Activated T-helper 17 cell treated with anti-CD3 and anti-CD28 coated beads, Interleukin-2, amount 50 U/mL, for 72 hours (primary cell): ENCODE measurements at places on chromosomes 6 and 20. TPM values are rescaled to one million over a fixed set of nuclear protein-coding genes. Genes with fewer than 3 reads are reported as not detected.

DNA sequence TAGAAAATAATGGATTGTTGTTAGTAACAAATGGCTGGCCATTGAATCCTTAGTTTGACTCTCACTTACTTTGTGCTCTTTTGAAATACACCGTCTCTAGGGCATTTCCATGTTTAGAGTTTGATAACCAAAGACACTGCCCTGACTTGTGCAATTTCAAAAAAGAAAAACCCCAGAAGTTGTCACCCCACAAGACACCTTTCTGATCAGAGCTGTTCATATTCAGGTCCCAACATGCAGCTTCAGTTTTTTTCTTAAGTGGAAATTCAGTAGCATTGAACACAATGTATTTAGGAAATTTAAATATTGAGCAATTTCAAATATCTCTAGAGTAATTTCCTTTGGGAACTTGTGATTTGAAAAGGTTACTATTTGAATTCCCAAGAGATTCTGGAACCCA is 19.4 kb downstream of the CRYBG1 start:
- no peaks in the 10 kb centered on the region for H3K36me3 ChIP-seq
- no peaks in the 10 kb centered on the region for H3K4me1 ChIP-seq
- H3K4me3 ChIP-seq, result no peak overlapping the region
- H3K27me3 ChIP-seq, result peaks cover 19% of the 10 kb centered on the region

GRCh38 chr6:5442916-5443315 is 181.6 kb downstream of the FARS2 start:
- ATAC-seq, result no peak
- H3K4me3 ChIP-seq, result no peak overlapping the region
- H3K36me3 ChIP-seq, result no peaks in the 10 kb centered on the region
- H3K27me3 ChIP-seq, result no peaks in the 10 kb centered on the region
- peaks cover 5% of the 10 kb centered on the region for H3K4me1 ChIP-seq

GRCh38 chr6:146968041-146968760 is 236.0 kb upstream of the STXBP5 start:
- H3K4me3 ChIP-seq, result no peak overlapping the region
- H3K36me3 ChIP-seq, result no peaks in the 10 kb centered on the region
- no peaks in the 10 kb centered on the region for H3K4me1 ChIP-seq
- no peak for ATAC-seq

GRCh38 chr6:166750108-166750793 is 123.2 kb upstream of the RPS6KA2 start:
- no peak for ATAC-seq
- H3K27me3 ChIP-seq, result no peaks in the 10 kb centered on the region
- H3K4me1 ChIP-seq, result peaks cover 5% of the 10 kb centered on the region
- no peak overlapping the region for H3K4me3 ChIP-seq
- no peaks in the 10 kb centered on the region for H3K36me3 ChIP-seq
- H3K27ac ChIP-seq, result no peak overlapping the region

The SLC32A1 gene
- total RNA-seq, result 0.11 TPM

The RFX6 gene
- total RNA-seq, result not detected

The TBC1D20 gene
- total RNA-seq, result 21.9 TPM

- no peaks in the 10 kb centered on the region for H3K4me1 ChIP-seq
- H3K4me3 ChIP-seq, result no peak overlapping the region
- H3K27ac ChIP-seq, result no peak overlapping the region
- H3K27me3 ChIP-seq, result no peaks in the 10 kb centered on the region
- no peak for ATAC-seq
These were observed 25.5 kb upstream of the PRL start for GRCh38 chr6:22322103-22323030.

DNA sequence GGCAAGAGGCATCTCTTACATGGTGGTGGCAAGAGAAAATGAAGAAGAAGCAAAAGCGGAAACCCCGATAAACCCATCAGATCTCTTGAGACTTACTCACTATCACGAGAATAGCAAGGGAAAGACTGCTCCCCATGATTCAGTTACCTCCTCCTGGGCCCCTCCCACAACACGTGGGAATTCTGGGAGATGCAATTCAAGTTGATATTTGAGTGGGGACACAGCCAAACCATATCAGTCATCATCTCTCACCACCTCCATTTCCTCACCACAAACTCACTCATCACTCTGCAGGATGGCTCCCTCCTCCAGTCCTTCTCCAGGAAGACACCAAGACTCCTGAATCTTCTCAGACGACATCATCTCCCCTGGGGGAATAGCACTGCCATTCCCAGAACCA is 25.8 kb upstream of the SLC16A10 start:
- no peak overlapping the region for H3K27ac ChIP-seq
- no peaks in the 10 kb centered on the region for H3K36me3 ChIP-seq
- no peak overlapping the region for H3K4me3 ChIP-seq
- H3K27me3 ChIP-seq, result no peaks in the 10 kb centered on the region

The ARMH2 gene
- 0.45 TPM for total RNA-seq

DNA sequence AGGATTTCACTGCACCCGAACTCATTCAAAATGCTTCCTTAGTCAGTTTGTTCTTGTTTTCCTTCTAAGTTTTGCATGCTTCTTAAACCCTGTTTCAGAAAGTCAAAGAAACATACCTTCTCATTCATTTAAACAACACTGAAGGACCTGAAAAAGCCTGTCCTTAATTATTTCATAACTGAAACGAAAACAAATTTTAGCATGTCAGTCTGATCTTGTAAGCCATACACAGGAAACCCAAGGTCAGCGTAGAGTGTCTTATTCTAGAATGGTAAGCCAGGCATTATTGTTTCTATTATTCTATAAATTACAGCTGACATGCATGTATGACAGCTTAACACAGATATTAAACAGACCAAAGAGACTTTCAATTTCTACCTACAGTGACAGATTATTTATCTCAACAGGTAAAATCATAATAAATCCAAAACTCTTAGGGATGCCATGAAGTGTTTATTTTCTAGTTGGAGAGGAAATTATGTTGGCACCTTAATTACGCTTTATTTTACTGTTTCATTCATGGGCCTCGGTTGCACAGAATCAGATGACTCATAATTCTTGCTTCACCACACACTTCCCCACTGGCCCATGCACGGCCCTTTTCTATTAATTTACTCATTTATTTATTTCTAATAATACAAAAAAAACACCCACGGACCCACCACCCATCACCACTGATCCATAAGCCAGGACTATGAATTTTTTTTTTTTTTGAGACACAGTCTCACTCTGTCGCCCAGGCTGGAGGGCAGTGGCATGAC is 39.3 kb upstream of the DUSP22 start:
- H3K4me3 ChIP-seq, result peak overlapping the region; percentile 69
- no peak overlapping the region for H3K27ac ChIP-seq
- no peak for ATAC-seq
- H3K27me3 ChIP-seq, result no peaks in the 10 kb centered on the region

GRCh38 chr6:25962149-25963127 is at the start of gene TRIM38:
Gene TRIM38, plus strand, starts transcription at chr6:25962802. Its CDS starts 3,721 bp downstream, at chr6:25966523.
- peak within 1 kb of the TSS; percentile 99 for H3K27ac ChIP-seq
- H3K4me3 ChIP-seq, result peak within 1 kb of the TSS; percentile 96
- H3K36me3 ChIP-seq, result peaks cover 62% of the 10 kb centered on the region
- H3K27me3 ChIP-seq, result no peaks in the 10 kb centered on the region
- peak; percentile 63 for ATAC-seq

GRCh38 chr6:44270526-44271405 is 516 bp downstream of the TMEM151B start:
- no peak for ATAC-seq
- no peaks in the 10 kb centered on the region for H3K36me3 ChIP-seq
- no peak overlapping the region for H3K27ac ChIP-seq
- H3K4me3 ChIP-seq, result peak overlapping the region; percentile 50
- peaks cover 12% of the 10 kb centered on the region for H3K4me1 ChIP-seq

GRCh38 chr6:44166591-44167184 is 8.1 kb downstream of the CAPN11 start:
- H3K27me3 ChIP-seq, result peaks cover 6% of the 10 kb centered on the region
- no peaks in the 10 kb centered on the region for H3K36me3 ChIP-seq
- peaks cover 5% of the 10 kb centered on the region for H3K4me1 ChIP-seq

DNA sequence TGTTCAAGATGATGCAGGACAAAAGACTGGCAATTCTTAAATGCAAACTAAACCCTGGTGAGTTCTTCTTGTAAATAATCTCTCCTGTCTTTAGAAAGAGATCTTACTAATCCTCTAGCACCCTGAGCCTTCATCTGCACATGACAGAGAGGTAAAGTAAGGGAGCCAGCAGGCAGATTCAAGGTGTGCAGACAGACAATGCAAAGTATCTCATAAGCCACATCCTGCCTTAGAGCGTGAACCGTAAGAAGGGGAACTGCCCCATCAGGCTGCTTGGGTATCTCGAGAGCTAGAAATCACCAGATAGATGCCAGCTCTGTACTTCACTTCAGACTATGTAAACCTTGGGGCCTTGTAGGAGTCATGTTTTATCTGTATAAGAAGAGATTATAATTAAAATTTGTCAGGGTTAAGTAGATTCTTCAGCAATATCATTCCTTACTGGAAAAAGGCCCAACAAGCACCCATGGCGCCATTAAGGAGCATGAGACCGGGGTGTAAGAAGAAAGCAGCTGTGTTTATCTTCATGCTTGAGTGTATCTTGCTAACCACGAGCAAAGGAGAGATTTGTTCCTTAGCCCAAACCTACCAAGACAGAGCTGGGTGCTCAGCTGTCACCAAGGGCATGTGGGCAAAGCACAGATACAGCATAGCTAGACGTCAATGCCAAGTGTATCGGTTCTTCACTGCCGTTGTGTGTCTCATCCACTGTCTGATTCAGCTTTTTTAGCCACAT is 24.4 kb downstream of the CNR1 start:
- no peak for ATAC-seq
- H3K27ac ChIP-seq, result no peak overlapping the region
- H3K36me3 ChIP-seq, result no peaks in the 10 kb centered on the region

GRCh38 chr20:19095762-19096161 is 116.7 kb upstream of the SLC24A3 start:
- no peak overlapping the region for H3K27ac ChIP-seq
- H3K36me3 ChIP-seq, result no peaks in the 10 kb centered on the region
- H3K27me3 ChIP-seq, result peaks cover 3% of the 10 kb centered on the region
- no peak overlapping the region for H3K4me3 ChIP-seq

DNA sequence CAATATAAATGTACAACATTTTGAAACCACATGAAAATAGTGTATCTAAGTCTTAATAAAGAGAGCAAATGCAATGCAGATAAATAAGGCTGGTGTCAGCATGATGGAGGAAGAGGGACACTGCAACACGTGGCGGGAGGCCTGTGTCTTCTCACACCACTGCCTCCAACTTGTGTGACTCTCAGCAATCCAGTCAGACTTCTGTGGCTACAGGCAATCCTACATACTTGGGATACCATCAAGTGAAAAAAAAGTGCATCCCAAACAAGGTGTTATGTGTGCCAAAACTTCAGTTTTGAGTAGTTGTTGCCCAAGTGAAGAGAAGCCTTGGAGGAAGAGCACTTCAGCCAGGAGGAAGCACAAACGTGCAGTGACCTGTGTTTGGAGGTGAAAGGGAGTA is 68.6 kb downstream of the PKIB start:
- H3K36me3 ChIP-seq, result no peaks in the 10 kb centered on the region
- no peaks in the 10 kb centered on the region for H3K4me1 ChIP-seq
- H3K27me3 ChIP-seq, result peaks cover 2% of the 10 kb centered on the region
- no peak for ATAC-seq

- peaks cover 39% of the 10 kb centered on the region for H3K27me3 ChIP-seq
- peak overlapping the region; percentile 44 for H3K4me3 ChIP-seq
- H3K4me1 ChIP-seq, result no peaks in the 10 kb centered on the region
These were observed 11.2 kb downstream of the GNAS-AS1 start for GRCh38 chr20:58839474-58839874.

DNA sequence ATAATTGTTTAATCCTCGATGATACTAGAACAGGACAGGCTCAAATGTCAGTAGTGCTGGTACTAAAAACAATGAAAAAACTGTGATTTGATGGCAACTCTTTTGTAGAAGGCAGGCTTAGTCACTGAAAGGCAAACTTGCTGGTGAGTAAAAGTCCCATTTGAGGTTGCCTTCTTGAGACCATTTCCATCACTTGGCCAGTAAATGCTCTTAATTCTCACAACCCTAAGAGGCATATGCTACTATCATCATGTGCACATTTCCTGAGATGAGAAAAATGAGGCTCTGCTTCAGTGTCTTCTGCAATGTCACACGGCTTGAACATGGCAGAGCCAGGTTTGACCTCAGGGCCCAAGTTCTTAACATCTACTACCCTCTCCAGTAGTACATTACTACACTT is 9.9 kb downstream of the AKIRIN2 start:
- peak overlapping the region; percentile 38 for H3K27ac ChIP-seq
- peak; percentile 73 for ATAC-seq
- peaks cover 18% of the 10 kb centered on the region for H3K4me1 ChIP-seq

DNA sequence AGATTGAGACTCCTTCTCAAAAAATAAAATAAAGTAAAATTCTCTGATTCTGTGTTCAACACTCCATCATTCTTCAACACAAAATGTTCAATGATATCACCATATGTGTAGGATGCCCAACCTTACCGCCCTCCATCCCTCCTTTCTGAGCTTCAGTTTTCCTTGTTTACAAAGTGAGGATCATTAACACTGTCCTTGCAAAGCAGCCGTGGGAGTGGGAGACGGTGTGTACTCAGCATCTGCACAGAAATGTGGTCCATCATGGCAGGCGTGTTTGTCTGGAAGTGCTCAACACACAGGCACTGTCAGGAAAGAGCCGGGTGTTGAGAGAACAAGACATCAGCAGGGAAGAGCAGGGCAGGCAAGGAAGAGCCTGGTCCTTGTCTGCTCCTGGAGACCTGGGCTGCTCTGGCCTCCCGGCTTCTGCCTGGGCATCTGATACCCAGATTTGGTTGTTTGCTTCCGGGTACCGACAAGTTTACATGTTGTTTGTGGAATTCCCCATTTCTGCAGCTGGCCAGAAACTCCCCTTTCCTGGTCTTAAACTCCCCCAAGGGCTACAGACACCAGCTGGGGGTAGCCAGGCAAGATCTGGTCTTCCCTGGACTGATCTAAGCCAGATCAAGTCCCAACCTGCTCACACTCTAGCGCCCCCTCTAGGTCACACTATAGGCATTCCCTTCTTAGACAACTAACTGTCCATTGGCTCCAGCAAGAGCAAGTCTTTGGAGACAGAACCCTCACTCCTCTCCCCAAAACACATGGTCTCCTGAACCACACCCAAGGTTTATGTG is 26.7 kb upstream of the TTPAL start:
- no peak overlapping the region for H3K4me3 ChIP-seq
- ATAC-seq, result no peak
- H3K36me3 ChIP-seq, result no peaks in the 10 kb centered on the region

The TINAG gene
- total RNA-seq, result not detected
